Upper lobe of left lung (tissue), 6 donors: ENCODE measurements at places on chromosomes 2 and 18. TPM values are rescaled to one million over a fixed set of nuclear protein-coding genes. Genes with fewer than 3 reads are reported as not detected.

- H3K27ac ChIP-seq: no peak overlapping the region
- no peak for DNase-seq
- H3K27me3 ChIP-seq: peaks cover 79% of the 10 kb centered on the region
- peaks cover 38% of the 10 kb centered on the region for H3K4me1 ChIP-seq
- H3K4me3 ChIP-seq: no peak overlapping the region
Measured at GRCh38 chr2:218991674-218992168, 1.5 kb downstream of the CRYBA2 start.

GRCh38 chr2:60834270-60834717, 47.1 kb upstream of the REL start:
- H3K36me3 ChIP-seq: no peaks in the 10 kb centered on the region
- no peak overlapping the region for H3K27ac ChIP-seq
- no peak overlapping the region for H3K4me3 ChIP-seq
- no peaks in the 10 kb centered on the region for H3K4me1 ChIP-seq
- no peaks in the 10 kb centered on the region for H3K27me3 ChIP-seq
- DNase-seq: no peak

- no peak overlapping the region for H3K4me3 ChIP-seq
- H3K27ac ChIP-seq: no peak overlapping the region
- peaks cover 30% of the 10 kb centered on the region for H3K36me3 ChIP-seq
- no peaks in the 10 kb centered on the region for H3K27me3 ChIP-seq
- H3K4me1 ChIP-seq: no peaks in the 10 kb centered on the region
- DNase-seq: no peak
Measured at GRCh38 chr2:117943013-117943672, 70.7 kb downstream of the CCDC93 start.

Gene CFAP65
- 15.5 TPM for total RNA-seq
